ENCODE measurements at places on chromosomes 4 and X.

- no peak for DNase-seq
Measured at GRCh38 chr4:83604321-83604720, 68.4 kb downstream of the GPAT3 start.

- DNase-seq: no peak
Measured at GRCh38 chr4:170729897-170730296, 640.1 kb upstream of the AADAT start.

DNA sequence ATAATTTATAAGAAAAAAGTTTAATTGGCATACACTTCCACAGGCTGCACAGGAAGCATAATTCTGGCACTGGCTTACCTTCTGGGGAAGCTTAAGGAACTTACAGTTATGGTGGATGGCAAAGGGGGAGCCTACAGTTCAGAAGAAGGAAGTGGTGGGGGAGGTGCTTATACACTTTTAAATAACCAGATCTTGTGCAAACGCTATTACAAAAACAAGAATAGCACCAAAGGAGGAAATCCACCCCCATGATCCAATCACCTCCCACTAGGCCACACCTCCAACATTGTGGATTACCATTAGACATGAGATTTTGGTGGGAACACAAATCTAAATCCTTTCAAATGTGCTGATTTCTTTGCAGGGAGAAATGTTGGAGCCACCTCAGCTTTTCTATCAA is 287.7 kb downstream of the CPXCR1 start:
- DNase-seq: no peak

- peak; percentile 45 for DNase-seq
Measured at GRCh38 chrX:48573690-48574269, 504 bp upstream of the RBM3 start.

- DNase-seq: no peak
Measured at GRCh38 chr4:141501931-141502330, 134.5 kb upstream of the IL15 start.

GRCh38 chr4:113750296-113750695 is 11.2 kb downstream of the CAMK2D start:
- no peak for DNase-seq

- DNase-seq: no peak
Measured at GRCh38 chrX:130120321-130120731, 10.0 kb upstream of the ELF4 start.

DNA sequence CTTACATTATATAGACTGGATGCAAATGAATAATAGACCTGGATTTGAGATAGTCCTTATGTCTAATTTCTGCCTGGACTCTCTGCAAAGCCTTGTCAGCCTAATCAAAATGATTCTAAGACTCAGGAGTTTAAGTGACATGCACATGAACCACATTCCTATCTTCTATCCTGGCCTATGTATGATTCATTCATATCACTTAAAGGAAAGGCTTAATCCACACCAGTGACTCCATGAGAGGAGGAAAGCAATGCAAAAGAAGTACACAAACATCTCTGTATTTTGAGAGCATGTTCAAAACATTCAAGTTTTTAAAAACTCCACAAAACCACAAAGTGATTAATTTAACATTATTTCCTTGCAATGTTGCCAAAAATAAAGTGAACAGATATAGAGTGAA is 14.6 kb downstream of the AMOT start:
- DNase-seq: no peak

DNA sequence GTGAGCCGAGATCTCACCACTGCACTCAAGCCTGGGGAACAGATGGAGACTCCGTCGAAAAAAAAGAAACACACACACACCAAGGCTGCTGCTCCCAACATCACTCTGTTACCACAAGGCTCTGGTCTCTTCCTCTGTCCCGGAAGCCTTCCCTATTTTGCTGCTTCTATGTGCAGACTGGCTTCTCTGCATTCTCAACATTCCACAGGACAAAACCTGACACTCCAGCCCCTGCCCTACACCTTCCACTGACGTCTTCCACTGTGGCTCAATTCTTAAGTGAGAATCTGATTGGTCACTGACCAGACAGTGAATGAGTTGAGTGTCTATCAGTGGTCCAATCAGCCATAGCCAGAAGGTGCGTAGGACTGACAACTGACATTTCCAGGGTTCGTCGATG is 5.9 kb downstream of the ODAPH start:
- no peak for DNase-seq

- no peak for DNase-seq
Measured at GRCh38 chr4:153502584-153502983, 36.4 kb downstream of the TMEM131L start.

DNA sequence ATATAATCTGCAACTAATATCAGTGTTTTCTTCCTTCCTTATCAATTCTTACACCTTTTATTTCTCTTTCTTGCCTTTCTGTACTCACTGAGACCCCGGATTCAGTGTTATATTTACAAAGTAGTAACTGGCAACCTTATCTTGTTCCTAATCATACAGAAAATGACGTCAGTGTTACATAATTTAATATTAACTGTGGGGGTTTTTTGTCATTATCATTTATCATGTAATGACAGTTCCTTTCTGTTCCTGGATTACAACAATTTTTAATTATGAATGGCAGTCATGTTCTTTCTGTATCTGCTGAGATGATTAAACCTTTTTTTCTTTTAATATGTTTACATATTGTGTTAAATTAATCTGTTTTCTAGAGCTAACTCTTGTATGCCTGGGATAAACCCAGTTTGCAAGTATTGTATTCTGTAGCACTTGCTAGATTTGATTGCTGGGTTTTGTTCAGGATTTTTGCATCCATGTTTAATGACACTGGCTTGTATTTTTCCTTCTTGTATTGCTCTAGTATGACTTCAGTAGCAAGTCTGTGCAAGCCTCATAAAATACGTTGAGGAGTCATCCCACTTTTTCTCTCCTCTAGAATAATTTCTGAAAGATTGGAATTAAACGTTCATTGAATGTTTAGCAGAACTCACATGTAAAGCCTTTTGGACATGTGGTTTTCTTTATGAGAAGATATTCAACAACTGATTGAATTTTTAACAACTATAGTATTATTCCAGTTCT is 10.4 kb upstream of the HSPA4L start:
- no peak for DNase-seq

- DNase-seq: no peak
Measured at GRCh38 chr4:7985891-7986441, 46.3 kb upstream of the AFAP1 start.

DNA sequence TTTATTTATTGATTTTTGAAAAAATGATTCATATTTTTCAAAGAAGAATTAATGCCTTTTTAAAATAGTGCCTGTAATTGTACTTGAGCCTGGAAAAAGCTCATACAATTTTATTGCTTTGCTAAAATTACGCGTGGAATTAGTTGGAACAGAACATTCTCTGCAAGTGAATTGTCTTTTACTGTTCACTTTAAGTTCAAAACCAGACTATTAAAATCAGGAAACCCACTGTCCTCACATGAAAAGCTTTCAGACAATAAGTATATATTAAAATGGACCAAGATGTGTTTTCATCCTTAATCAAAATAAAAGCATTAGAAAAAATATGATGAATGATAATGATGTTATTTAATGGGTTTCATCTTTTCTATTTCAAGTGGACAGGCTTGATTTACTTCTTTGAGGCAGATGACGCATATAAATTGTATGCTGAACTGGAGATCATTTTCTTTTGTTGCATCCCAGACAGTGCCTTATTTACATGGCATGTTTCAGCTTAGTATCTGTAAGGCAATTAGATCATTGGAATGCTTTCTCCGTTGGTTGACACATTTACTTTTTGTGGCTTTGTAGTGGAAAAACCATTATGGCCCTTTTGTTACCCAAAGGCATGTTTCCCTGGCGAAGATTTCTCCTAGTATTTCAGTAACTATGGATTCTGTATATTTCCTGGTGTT is 299.0 kb upstream of the MAGEC2 start:
- DNase-seq: no peak

- no peak for DNase-seq
Measured at GRCh38 chrX:132875650-132876522, 82.5 kb downstream of the HS6ST2 start.

DNA sequence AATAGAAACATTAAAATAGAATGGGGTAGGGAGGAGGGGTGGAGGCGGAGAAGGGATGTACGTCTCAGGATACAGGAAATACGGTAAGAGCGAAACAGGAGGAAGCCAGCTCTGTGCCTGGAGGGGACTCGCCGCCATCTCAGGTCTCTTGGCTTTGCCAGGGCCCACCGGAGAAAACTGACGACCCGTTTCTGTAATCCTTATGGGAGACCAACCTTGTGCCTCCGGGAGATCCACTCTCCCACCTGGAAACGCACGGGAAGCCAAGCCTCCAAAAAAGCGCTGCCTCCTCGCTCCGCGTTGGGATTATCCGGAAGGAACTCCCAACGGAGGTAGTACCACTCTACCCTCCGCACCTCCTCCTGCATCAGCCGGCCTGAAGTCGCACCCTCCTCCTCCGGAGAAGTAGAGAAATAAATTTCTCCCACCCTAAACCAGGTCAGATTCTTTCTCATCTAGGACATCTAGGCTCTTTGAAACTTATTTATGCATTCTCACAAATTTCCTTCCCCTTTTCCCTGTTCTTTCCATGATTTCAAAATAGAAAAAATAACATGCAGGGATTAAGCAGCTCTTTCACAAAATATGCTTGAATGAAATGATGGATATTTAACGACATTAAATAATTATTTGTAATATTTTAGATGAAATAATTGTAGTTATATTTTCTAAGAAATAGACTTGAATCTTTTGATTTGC is at the start of gene NBDY:
Gene NBDY (plus strand): TSS at position 92 of the 699 bp plus-strand sequence. CDS start 111 bp downstream, at position 203.
- DNase-seq: peak; percentile 48

- DNase-seq: no peak
Measured at GRCh38 chrX:37745835-37746217, 34.0 kb upstream of the CYBB start.

GRCh38 chr4:168731006-168731636 is 234.3 kb downstream of the PALLD start:
- no peak for DNase-seq

GRCh38 chrX:135521405-135522131 is 1.1 kb downstream of the INTS6L start:
- DNase-seq: peak; percentile 90

DNA sequence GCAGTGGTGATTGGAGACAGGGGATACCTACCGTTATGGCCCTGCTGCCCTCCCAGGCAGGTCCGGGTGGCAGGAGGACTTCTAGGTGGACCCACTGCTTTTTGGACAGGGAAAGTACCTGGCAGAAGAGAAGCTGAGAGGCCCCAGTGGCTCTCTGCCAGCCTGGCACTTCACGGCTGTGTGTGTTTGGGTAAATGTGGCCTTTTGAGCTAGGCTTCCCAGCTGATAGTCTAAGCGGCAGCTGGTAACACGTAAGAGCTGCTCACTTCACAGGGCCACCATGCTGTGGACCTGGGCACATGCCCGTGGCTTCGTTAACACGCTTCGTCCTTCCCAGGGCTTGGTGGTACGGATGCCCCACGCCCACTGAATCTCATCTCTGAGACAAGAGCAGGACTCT is 92.0 kb upstream of the CLCN4 start:
- DNase-seq: no peak

- DNase-seq: no peak
Measured at GRCh38 chr4:180542445-180543100, 1700.6 kb upstream of the TENM3 start.

- no peak for DNase-seq
Measured at GRCh38 chr4:82890528-82890900, 439 bp downstream of the SEC31A start.

- DNase-seq: no peak
Measured at GRCh38 chr4:37902212-37902611, 11.3 kb downstream of the TBC1D1 start.

- no peak for DNase-seq
Measured at GRCh38 chr4:176886135-176886534, 93.4 kb upstream of the VEGFC start.

DNA sequence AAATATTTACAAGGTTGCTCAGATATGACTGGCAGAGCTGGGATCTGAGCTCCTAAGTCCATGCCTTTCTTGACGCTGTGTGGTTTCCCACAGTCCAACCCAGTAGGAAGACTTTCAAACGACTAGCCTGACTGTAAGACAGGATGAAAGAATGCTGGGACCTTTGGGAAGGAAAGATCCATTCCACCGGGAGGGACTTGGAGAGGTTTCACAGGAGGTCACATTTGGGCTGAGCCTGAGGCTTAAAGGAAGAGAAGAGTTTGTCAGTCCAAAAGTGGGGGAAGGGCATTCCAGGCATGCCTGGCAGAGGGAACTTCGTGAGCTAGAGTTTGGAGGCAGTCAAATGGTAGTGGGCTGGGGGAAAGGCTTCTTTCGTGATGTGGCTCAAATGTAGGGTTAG is 1.5 kb downstream of the STARD8 start:
- no peak for DNase-seq

- no peak for DNase-seq
Measured at GRCh38 chr4:138599965-138600364, 357.8 kb upstream of the SLC7A11 start.

- no peak for DNase-seq
Measured at GRCh38 chr4:183515411-183515810, 10.6 kb downstream of the ING2 start.

GRCh38 chr4:11397146-11397545 is 31.5 kb downstream of the HS3ST1 start:
- no peak for DNase-seq

GRCh38 chr4:81627590-81627989 is 155.9 kb upstream of the RASGEF1B start:
- no peak for DNase-seq

DNA sequence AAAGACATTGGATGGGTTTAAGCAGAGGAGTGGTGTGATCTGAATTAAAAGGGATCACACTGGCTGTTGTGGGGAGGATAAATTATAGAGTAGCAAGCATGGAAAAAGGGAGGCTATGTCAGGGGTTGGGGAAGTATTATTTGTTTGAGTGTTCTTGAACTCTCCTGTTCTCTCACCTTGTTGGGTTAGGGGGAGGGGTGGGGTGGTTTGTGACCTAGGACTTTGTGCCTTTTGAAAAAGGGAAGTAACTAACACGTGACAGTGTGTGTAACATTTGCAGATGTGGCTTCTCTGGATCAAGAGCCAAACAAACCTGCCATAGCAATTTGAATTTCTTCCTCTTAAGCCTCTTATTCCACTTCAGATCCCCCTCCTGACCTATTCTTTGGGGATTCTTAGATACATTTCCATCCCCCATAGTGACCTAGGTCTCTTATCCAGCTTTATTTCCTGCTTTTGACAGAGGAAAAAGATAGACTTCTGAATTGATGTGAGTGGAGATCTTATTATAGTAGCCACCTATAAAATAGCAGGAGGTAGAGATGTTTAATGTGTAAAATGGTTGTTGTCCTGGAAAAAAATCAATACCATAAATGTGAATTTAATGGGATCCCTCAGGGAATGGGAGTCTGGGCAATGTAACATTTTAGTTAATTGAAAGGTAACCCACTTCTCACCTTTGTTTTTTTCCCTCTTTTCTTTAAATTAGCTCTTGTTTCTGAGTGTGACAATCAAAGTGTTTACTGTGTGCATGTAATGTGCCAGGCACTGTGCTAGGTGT is 120.4 kb downstream of the CT47B1 start:
- DNase-seq: peak; percentile 44

All from activated naive CD4-positive, alpha-beta T cell treated with anti-CD3 and anti-CD28 coated beads, Interleukin-2, amount 10 ng/mL, durations not matched to agents 7 days and 5 days (primary cell).